ENCODE measurements at places on chromosomes 12 and 14.

DNA sequence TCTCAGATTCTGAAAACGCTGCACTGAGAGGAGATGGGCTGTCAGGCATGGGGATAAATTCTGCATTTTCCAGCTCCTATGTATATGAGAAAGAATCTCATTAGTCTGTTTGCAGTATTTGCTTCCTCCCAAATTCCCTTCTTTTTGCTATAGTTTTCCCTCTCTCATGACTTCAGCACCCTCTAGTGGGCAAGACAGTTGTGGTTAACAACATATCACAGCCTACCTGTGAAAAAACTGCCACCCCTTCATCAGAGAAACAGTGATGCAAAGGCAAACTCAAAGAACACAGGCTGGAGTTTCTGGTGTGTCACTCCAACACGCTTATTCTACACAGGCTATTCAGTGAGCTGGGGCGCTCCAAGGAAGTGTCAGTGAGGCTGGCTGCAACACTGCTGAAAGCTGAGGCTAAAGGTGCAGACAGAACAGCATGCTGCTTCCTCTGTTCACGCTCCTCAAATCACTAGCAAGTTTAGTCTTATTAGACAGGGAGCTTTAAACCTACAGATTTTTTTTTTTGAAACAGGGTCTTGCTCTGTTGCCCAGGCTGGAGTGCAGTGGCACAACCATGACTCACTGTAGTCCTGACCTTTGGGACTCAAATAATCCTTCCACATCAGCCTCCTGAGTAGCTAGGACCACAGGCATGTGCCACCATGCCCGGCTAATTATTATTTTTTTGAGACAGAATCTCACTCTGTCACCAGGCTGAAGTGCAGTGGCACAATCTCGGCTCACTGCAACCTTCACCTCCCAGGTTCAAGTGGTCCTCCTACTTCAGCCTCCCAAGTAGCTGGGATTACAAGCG is 19.3 kb downstream of the ZC2HC1C start:
- DNase-seq = peak; percentile 81

DNA sequence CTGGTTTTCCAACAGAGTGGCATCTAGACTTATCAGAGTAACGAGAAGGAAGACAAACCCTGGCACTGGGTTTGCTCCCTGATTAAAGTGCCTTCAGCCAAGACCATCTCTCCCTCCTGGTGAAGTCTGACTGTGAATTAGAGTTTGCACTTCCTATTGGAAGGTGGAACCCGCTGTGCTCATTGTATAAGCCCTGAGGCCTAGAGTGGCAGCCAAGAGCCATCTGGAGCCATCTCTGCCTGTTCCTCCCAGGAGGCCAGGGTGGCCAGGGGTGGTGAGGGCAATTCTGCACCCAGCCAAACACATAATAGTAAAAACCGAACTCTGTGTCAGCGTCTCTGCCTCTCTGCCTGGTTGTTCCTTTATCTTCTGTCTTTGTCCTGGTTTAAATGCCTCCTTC is 25.0 kb downstream of the MFAP5 start:
- DNase-seq = no peak

DNA sequence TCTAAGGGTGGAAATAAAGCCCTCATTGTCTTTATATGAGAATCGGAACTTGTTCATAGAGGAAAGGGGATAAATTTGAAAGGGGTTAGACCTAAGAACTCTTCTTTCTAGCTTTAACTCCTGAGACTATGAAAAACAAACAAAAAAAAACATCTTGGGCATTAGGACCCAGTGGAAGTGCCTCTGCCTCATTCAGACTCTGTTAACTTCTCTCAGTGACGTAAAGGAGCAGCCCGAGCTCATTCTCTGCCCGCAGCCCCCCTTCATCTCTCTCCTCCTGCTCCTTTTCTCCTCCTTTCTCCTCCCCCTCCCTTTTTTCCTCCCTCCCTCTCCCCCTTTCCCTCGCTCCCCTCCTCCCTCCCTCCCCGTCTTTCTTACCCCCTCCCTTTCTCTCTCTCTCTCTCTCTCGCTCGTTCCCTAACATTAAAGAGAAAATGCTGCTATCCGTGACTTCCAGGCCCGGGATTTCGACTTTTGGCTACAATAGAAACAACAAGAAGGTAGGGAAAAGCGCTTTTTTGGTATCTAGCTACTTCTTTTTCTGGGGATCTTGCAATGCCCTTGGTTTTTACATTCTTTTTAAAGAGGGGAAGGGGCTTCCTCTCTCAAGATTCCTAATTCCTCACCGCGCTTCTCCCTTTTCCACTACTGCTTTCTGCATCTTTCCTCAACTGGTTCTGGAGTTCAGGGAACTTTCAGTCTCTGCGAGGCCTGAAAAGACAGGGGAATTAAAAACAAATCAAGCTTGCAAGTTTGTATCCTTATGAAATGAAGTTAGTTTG is at the start of gene RBMS2:
TSS of gene RBMS2 (plus strand) at position 231 of the 782 bp plus-strand sequence. CDS start at position 435, 204 bp downstream.
- DNase-seq = peak; percentile 69

GRCh38 chr12:55188974-55189556 is 31.8 kb upstream of the OR10A7 start:
- DNase-seq = peak; percentile 91

GRCh38 chr14:93536945-93537344 is 106.2 kb downstream of the UNC79 start:
- peak; percentile 56 for DNase-seq

DNA sequence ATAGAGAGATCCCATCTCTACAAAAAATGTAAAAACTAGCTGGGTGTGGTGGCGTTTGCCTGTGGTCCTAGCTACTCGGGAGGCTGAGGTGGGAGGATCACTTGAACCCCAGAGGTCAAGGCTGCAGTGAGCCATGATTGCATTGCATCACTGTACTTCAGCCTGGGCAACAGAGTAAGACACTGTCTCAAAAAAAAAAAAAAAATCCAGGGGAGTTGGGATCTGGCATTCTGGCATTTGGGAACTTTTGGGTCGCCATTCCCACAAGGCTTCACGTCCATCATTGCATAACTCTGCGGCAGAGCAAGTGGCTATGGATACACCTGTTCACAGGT is 34.7 kb upstream of the FAM181A start:
- no peak for DNase-seq

DNA sequence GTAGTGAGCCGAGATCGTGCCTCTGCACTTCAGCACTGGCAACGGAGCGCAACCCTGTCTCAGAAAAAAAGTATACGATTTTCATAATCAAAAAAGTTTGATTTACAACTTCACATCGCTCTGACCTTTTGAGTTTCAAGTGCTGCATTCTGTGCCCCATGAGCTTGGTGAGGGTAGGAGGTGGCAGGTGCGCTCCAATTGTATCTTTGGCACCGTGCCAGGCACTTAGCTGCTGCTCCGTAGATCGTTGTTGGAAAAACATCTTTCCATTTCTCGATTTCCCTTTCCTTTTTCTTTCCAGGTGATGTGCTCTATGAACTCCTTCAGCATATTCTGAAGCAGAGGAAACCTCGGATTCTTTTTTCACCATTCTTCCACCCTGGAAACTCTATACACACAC is 203.7 kb downstream of the ETV6 start:
- DNase-seq = no peak

DNA sequence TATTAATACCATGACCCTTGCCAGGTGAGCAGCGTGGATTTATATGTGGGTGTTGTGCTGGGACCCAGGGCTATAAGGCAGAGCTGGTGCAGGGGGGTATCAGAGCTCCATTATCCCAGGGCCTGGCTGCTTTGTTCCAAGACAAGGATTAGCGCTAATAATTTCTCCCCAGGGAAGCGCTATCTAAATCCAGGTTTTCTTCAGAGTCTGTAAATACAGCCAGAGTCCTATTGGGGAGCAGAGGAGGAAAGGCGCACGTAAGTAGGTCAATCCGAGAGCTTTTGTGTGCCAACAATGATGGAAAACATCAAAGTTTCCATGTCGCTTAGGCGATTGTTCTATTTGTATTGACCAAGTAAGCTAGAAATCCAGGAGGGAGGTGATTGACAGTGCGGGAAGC is 1009.7 kb downstream of the VRK1 start:
- no peak for DNase-seq

DNA sequence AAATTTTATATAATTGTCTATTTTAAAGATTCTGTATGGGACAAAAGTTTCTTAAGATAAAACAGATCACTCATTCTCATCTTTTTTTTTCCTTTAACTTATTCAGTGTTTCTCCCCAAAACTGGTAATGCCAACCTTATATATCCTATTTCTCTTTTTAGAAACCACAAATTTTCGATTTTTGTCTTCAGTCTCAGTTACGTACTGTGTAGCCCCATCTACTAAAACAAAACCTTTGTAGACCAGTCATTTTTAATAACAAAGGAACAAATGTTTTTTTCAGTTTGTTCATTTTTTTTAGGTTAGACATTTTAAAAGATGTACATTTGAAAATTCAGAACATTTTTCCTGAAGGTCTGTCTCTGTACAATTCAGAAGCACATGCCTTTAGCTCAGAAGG is 18.2 kb downstream of the PNMA1 start:
- DNase-seq = no peak

DNA sequence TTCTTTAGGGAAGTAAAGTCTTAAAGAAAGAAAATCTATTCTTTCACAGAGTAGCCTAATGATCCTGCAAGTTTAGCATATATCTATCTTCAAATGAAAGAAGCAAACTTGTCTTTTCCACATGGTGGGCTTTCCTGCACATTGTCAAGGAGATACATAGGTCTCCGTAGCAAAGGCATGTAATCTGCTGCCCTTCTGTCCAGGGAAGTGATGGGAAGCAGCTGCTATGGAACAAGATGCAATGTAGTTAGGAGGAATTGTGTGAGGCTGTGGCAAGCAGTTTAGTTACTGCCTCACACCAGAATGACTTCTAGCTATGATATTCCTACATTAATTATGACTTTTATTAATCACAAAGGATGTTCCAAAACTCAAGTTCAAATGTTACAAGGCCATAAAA is 174.4 kb downstream of the PDZRN4 start:
- DNase-seq = no peak

DNA sequence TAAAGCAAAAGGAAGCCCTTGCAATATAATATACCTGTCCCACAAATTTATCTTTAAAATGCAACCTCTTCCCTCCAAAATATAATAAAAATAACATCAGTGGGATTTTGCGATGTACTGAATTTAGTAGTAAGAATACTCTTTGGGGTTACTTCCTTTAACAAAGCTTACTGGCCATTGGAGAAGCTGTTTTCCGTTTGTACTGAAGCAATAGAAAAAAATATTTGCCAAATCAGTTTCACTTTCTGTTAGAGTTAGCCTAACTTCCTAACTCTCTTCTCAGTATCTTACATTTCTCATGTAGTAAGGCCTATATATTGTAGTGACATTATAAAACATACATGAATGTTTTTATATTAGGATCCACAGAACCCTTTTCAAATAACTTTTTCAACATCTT is 3.7 kb downstream of the MAX start:
- DNase-seq = peak; percentile 57

DNA sequence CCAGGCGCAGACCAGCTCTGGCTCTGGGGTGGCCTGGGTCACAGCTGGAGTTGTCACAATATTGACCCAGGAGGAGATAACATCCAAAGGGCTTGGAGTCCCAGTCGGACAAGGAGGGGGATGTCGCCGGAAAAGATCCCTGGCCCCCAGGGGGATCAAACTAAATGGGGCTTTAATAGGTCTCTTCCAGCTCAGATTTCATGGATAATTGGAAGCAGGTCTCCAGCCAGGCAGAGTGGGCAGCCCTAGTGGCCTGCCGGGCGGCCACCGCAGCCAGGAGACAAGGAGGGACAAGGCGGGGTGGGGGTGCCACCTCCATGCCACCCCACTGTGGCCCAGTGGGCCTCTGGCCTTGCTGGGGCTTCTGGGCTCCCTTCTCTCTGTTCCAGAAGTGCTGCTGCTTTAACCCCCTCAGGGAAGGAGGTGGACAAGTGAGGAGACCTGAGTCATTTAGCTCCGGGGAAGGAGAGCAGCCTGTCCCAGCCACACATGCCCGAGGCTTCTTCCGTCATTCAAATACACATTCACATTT is 23.1 kb upstream of the PGF start:
- DNase-seq = no peak

DNA sequence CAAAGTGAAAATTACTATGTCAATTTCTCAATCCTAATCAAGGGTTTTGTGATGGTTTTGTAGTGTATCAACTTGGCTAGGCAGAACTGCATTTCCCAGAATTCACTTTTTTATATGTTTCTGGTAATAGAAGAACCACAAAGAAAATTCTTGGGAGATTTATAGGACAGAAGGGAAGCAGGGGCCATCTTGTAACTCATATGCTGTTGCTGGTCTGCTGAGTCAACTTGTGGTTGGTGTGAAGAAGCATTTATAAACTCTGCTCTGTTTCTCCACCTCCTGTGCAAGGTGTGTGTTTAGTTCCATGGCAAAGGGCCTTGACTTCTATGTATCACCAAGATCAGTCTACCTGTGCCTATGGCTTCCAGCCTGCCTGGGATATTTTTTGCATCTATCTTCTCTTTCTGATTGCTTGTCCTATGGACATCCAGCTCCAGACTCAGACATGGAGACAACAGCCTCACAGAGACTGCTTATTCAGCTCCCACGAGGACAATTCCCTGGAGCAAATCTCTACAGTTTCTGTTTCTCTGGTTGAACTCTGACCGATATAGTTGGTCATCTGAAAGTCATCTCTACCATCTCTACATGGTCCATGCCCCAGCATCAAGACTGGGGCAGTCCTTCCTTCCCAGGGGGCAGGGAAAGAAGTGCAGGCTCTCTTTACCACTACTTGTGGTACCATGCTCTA is 364.3 kb upstream of the DDHD1 start:
- DNase-seq = no peak
